Breast epithelium (tissue), 4 donors: ENCODE measurements at places on chromosomes 11 and 22. TPM values are rescaled to one million over a fixed set of nuclear protein-coding genes. Genes with fewer than 3 reads are reported as not detected.

The CD3D gene
- total RNA-seq = 3.5 TPM

The OR52I2 gene
- not detected for total RNA-seq

DNA sequence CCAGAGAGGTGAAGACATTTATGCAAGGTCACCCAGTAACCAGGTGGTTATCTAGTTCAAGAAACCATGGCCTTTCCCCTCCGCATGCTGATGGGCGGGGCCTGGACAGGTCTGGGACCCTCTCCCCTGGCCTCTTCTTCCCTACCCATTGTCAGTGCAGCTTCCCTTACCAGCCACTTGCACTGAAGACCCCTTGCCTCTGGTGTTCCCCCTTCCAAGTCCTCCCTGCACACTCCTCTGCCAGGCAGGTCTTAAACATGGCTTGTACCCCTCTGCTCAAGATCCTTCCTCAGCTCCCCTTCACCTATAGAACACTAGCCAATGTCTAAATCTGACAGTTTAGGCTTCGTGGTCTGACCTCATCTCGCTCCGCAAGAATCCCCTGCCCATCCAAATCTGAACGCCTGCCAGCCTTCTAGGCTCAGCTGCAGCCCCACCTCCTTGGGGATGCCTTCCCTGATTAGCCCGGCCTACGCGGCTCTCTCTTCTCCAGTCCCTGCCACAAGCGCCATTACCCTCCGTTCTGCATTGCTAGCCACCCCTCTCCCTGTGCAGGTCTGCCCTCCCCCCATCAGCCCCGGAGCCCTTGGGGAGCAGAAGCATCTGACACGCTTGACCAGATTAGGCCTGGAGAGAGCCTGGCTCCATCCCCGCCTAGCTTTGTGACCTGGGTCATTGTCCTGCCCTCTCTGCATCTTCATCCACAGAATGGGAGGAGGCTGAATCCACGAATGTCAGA, 213.8 kb downstream of the DSCAML1 start:
- no peak for DNase-seq

GRCh38 chr11:118060081-118060661, 16.7 kb upstream of the TMPRSS4 start:
- no peak for DNase-seq

GRCh38 chr22:29772170-29772641, 5.0 kb downstream of the UQCR10 start:
- no peak for DNase-seq

DNA sequence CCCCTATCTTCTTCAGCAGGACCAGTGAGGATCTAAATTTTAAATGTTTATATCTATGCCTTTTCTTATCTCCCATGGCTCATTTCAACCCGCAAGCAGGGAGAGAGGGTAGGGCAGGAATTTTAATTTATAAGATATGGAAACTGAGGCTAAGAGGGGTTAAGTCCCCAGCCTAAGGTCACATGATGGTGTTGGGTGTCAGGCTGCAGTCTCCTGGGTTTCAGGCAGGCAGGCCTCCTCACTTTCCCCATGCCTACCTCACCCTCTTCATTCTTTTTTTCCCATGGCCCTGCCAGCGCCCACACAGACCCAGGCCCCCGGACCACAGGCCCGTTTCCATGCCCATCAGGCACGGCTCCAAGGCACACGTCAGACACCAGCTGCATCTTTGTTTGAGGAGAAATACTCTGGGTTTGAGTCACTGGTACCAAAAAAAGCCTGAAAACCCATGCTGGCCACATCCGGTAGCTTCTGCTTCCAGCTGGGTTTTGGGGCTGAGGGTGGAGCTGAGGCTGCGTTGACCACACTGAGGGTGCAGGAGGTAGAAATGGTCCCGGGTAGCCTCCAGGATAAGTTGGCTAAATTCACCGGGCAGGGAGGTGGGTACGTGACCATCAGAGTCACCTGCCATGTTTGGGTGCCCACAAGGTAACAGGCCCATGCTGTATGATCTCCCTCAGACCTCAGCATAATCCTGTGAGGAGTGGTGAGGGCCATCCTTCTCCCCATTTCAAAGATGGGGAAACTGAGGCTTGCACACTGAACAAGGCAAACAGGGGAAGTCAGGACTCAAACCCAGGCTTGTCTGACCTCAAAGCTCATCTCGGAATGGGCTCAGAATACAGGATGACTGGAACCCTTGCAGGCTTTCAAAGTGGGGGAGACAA, 7.5 kb downstream of the CRYBB1 start:
- DNase-seq = no peak

GRCh38 chr11:108871867-108872266, 207.0 kb downstream of the DDX10 start:
- DNase-seq = no peak

DNA sequence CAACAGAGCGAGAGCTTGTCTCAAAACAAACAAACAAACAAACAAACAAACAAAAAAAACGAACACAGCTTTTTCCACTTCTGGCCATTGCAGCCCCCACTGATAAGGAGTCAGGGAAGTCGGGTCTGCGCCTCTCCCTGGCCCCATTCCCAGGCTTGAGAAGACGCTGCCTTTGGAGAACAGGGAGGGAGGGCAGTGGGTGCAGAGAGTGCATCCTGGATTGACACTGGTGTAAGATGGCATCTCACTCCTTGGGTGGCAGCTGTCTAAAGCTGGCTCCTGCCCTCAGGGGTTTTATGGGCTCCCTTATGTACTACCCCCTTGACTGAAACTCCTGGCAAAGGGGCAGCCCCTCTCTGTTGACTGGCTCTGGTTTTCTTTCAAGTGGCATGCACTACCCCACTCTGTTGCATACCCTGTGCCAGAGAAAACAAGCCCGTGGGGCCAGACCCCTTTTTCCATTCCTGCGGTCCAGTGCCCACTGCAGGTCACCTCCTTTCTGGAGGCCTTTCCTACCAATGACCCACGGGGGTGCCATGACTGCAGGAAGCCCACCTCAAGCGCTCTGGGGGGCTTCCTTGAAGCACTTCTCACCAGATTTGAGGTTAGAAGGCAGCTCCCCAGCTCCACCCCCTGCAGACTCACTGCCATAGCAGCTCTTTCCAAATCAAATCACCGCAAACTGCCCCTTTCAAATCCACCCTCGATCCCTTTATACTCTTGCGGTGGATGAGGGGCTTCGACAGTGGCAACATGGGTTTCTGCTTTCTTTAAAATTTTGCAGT, 12.7 kb downstream of the DRAP1 start:
- no peak for DNase-seq
